ENCODE measurements at places on chromosomes 6 and 20.

- no peak for DNase-seq
These were observed 22.5 kb upstream of the CST3 start for GRCh38 chr20:23659989-23660837.

GRCh38 chr6:152461556-152461955, 175.6 kb downstream of the SYNE1 start:
- DNase-seq = no peak

- DNase-seq = no peak
These were observed 170.8 kb downstream of the TMEM242 start for GRCh38 chr6:157152556-157152955.

- DNase-seq = peak; percentile 42
These were observed 577 bp upstream of the LRRC1 start for GRCh38 chr6:53794137-53794719.

DNA sequence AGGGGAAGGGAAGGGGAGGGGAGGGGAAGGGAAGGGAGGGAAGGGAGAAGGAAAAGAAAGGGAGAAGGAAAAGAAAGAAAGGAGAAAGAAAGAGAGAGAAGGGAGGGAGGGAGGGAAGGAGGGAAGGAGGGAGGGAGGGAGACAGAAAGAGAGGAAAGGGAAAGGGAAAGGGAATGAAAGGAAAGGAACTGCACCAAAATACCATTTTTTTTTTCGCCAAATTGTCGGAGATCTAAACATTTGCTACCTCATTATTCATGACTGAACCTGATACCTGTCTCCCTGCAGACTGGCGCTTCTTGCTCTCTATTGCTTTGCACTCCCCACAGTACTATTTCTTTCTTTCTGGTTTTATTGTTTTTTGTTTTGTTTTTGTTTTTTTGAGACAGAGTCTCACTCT, 117.3 kb upstream of the LGSN start:
- DNase-seq = no peak

Data from stimulated activated naive CD4-positive, alpha-beta T cell treated with Interleukin-2 at 50 U/mL for 16 hours (primary cell).